ENCODE measurements at places on chromosomes 13 and 19. TPM values are rescaled to one million over a fixed set of nuclear protein-coding genes. Genes with fewer than 3 reads are reported as not detected.

- DNase-seq = no peak
Observed at GRCh38 chr13:85833921-85834320, 34.7 kb upstream of the SLITRK6 start.

DNA sequence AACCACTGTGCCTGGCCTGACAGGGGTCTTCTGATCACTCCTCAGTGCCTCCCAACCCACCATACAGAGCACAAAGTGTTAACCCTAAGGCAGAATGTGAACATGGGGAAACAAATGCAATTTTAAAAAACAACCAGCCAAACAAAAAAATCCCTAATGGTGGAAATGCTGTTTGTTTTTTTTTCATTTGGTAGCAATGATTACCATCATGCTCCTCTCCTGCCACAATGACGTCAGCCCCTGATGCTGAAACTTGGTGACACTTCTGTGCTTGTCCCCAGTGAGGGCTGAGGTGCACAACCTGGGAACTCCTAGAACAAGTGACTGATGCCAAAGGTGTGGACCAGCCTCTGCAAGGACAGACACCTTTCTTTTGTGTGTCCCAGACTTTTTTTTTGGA, 4.0 kb upstream of the TSPAN16 start:
- DNase-seq = no peak

Gene GARIN5A
- 1.9 TPM for total RNA-seq

GRCh38 chr13:41060724-41061074, 610 bp upstream of the WBP4 start:
- peak; percentile 92 for DNase-seq

- peak; percentile 76 for DNase-seq
Observed at GRCh38 chr19:8363803-8364771, at the start of gene ANGPTL4. TSS of gene ANGPTL4 (plus strand) at chr19:8364155. CDS start at chr19:8364322, 167 bp downstream.

DNA sequence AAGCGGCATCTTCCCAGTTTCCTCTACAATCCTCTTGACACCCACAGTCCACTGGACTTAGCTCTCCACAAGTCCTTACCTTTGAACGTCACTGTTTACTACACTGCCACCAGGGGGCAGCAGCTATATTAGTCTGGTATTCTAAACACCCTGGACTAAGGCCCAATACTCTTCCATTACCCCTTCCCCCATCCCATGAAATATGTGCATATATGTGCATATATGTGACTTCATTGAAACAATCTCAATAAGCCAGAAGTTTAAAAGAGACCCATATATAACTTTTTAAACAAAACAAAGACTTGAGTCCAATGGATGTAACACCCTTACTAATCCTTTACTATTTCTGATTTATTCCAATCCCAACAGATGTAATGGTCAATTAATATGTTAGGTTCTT, 15.5 kb downstream of the GGACT start:
- no peak for DNase-seq

GRCh38 chr19:23254141-23254910, 4.1 kb upstream of the ZNF724 start:
- no peak for DNase-seq

Gene SHISA7
- 0.05 TPM for total RNA-seq

DNA sequence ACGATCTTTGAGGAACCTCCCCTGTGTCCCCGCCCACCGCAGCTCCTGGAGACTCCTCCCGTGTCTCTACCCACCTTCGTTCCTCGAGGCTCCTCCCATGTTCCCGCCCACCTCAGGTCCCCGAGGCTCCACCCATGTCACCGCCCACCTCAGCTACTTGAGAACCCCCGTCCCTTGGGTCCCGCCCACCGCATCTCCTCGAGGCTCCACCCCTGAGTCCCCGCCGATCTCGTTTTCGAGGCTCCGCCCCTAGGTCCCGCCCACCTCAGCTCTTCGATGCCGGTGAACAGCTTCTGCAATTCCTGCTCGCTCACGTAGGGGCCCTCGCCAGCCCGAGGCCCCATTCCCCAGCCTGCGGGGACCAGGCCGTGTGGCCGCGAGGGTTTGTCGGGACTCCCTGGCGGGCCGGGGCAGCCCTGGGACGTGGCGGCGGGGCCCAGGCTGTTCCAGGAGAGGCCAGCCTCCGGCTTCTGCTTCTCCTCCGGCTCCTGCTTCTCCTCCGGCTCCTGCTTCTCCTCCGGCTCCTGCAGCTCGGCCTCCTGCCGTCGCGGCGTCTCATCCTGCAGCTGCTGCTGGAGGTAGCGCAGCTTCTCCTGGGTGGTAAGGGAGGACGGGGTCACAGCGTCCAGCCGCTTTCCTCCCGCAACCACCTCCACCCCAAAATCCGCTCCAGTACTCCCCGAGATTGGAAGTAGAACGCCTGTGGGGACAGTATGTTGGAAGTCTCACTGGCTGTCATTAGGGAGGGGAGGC, 16.7 kb downstream of the TSKS start:
- no peak for DNase-seq

- DNase-seq = no peak
Observed at GRCh38 chr13:80870186-80870585, 529.3 kb upstream of the SPRY2 start.

DNA sequence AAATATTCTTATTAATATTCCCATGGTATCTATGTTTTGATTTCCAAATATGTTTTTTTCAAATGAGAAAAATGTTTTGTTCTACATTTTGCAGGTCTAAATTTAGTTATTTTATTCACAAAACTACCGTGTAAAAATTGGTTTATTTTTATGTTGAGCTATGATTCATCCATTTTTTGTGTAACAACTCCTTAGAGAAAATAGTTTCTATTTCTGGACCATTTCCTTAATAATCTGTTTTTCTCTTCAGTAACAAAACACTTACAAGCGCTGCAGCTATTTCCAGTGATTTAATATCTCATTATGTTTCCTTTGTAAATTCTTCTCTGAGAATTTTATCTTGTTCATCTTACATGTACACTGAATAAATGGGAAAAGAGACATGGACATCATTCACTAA, 550.7 kb upstream of the SLITRK5 start:
- DNase-seq = no peak

- DNase-seq = no peak
Observed at GRCh38 chr13:31029102-31029501, 96.6 kb downstream of the TEX26 start.

Gene TTC9B
- total RNA-seq = 0.48 TPM

Gene SH2D3A
- total RNA-seq = 17.4 TPM

Gene CYP2B6
- total RNA-seq = 1.2 TPM

- no peak for DNase-seq
Observed at GRCh38 chr19:48656840-48657474, 11.0 kb upstream of the CA11 start.

DNA sequence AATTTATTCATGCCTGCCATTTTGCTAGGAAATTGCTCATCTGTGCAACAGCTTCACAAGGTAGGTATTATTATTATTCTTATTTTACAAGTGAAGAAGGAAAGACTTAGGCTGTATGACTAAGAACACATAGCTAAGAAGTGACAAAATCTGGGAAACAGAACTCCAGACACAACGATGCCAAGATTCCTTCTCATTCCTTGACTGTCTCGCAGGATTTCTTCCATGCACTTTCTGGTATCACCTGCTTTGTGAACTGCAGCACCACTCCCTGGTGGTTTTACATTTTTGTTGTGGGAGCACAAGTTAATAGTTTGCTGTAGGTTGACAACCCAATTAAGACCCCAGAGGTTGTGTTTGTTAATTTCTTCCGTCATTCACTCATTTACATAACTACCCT, 188.5 kb downstream of the LACC1 start:
- no peak for DNase-seq

Gene FARP1
- 195 TPM for total RNA-seq

Gene TUBA3C
- total RNA-seq = not detected

GRCh38 chr13:36028359-36029025, 102.7 kb downstream of the DCLK1 start:
- DNase-seq = no peak

DNA sequence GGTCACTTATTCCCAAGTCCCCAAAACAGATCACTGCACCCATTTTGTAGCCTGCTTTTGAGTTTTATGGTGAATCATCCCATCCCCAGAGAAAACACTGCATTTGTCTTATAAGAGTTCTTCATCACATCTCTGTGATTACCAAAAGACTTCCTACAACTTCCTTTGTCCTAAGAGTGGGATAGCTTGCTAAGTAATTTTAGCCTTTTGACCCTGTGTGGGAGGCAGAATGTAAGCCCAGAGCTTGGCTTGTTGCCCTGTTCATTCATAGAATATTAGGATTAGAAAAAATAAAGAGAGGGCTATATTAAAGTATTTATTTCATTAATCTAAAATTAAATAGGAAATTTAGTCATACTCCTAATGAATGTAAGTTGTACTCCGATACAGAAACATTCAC, 213.3 kb downstream of the MZT1 start:
- DNase-seq = no peak

Gene ZNF90
- total RNA-seq = 23.7 TPM

DNA sequence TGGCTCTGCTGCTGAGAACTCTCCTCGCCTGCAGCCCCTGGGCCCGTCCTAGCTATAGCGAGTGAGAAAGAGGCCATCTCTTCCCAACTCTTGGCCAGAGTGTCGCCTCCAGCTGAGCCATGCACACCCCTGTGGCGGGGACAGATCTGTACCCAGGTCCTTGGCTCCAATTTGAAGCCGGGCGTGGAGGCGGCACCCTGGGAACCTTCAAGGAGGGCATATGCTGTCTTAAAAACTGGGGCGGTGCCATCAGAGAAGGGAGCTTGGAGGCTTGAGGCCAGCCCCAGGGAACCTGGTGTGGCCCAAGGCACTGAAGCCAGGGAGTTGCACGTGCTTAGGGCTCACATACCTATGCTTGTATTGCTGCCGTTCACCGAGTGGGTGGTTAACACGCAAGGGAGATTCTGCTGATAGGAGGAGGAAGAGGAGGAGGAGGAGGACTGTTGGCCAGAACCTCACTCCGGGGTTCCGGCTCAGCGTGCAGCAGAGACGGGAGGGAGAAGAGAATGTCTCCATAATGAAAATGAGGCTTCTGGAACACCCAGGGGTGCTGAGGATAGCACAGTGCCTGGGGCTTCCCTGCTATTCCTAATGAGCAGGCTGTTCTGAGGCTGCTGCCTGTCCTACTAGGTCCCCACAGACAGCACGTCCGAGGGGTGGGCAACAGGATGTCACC, 40.7 kb downstream of the COMP start:
- DNase-seq = no peak

GRCh38 chr19:51781999-51782398, 13.0 kb upstream of the FPR3 start:
- no peak for DNase-seq

DNA sequence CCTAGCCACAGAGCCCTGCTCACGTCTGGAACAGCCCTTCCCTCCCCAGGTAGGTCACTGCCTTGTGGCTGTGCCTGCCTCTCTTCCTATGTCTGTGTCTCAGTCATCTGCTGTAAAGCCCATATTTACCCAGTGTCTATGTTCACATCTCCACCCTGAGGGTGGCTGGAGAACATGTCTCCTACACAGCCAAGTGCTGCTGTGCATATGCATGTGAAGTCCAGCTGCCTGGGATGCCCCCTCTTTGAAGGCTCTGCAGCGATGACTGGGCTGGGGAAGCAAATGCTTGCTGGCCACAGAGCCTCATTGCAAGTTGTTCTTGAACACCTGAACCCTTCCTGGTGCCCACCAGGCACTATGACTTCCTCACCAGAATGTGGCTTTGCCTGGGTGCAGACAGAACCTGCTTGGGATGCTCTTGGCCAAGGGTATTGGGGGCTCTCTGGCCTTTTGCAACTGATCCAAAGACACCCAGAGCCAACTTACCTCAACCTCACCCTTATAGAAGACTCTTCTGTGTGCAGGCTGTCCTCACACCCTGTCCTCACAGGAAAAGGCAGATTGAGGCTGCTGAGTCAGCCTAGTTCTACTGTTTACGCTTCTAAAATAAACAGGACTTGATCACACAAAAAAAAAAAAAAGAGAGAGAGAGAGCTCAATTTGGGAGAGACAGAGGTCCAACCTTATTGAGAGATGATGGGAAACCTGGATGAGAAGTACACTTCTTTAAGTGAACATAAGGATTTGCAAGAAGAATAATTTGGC, 26.5 kb downstream of the MRPL57 start:
- DNase-seq = no peak

Gene RUBCNL
- total RNA-seq = 1.1 TPM

GRCh38 chr19:39296906-39297305, 699 bp downstream of the IFNL1 start:
- DNase-seq = no peak
